Neural crest cell (in vitro differentiated cells): ENCODE measurements at places on chromosomes 4 and X. TPM values are rescaled to one million over a fixed set of nuclear protein-coding genes. Genes with fewer than 3 reads are reported as not detected.
A peak's percentile ranks its signal among the peaks of the same experiment; 100 is the strongest.

Gene GPR119
- not detected in 2 replicates for total RNA-seq

DNA sequence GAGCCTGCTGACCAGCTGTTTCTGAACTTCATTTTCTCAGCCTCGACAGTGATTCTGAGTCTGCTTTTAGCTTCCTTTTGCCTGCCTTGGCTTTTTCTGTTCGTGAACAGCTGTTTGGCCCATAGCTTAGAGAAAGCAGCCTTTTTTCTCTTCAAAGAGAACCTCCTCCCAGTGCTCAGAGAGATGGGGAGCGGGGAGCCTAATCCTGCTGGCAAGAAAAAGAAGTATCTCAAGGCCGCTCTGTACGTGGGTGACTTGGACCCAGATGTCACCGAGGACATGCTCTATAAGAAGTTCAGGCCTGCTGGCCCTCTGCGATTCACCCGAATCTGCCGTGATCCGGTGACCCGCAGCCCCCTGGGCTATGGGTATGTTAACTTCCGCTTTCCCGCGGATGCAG, 756 bp downstream of the PABPC5 start:
- DNase-seq, result no peak
- H3K4me3 ChIP-seq, result peak overlapping the region; percentile 88
- H3K4me1 ChIP-seq, result peaks cover 34% of the 10 kb centered on the region
- no peaks in the 10 kb centered on the region for H3K27me3 ChIP-seq
- H3K27ac ChIP-seq, result peak overlapping the region; percentile 95

Gene LINC00632
- total RNA-seq, result 243 and 314 TPM in 2 replicates

GRCh38 chr4:77790146-77790545, 29.0 kb downstream of the CNOT6L start:
- no peaks in the 10 kb centered on the region for H3K36me3 ChIP-seq
- H3K4me3 ChIP-seq, result no peak overlapping the region
- H3K4me1 ChIP-seq, result peaks cover 4% of the 10 kb centered on the region
- H3K27me3 ChIP-seq, result no peaks in the 10 kb centered on the region

DNA sequence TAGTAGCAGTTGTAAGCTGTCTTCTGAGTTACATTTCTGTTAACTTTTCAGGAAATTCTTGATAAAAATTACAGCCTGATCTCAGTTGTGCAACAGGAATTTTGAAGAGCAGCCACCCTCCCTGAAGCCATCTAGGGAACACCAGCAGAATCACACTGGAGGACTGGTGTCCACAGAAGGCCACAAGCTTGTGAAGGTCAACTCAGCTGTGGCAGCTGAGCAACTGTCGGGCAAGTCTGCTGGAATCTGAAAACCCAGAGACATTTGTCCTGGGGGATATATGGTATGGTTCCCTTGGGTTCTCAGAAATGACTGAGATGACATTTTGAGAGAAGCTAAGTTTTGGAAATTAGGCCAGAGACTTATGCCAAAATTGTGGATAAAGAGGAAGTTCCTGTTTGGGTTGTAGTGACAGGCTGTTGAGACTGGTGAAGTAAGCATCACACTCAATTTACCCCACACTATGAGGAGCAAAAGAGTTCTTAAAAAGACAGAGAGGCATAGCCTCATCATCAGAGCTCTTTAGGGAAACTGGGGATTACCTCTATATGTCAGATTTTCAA, 78.1 kb upstream of the TNIP3 start:
- H3K4me1 ChIP-seq, result no peaks in the 10 kb centered on the region
- H3K27ac ChIP-seq, result no peak overlapping the region
- no peak for DNase-seq
- no peaks in the 10 kb centered on the region for H3K36me3 ChIP-seq

GRCh38 chr4:118004088-118004487, 30.2 kb upstream of the NDST3 start:
- DNase-seq, result no peak
- no peaks in the 10 kb centered on the region for H3K36me3 ChIP-seq
- H3K27ac ChIP-seq, result no peak overlapping the region
- no peaks in the 10 kb centered on the region for H3K27me3 ChIP-seq

Gene TMSB15C
- total RNA-seq, result 18.7 and 23.2 TPM in 2 replicates

DNA sequence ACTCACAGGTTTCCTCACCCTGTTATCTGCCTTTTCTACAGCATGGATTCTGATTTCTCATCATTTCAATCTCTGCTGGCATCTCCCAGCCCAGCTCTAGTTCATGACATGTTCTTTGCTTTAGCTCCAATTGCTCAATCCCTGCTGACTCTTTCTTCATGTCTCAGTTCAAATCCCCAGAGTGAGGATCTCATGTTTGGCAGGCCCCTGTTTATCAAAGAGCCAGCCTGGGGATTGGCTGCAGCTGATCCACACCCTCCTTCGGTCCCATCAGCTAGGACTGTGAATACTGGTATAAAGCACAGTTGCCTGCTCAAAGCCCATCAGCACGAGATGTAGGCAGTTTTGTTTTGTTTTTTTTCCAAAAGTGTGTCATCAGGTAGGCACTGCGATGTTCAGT, 14.4 kb upstream of the CC2D2A start:
- peaks cover 3% of the 10 kb centered on the region for H3K4me1 ChIP-seq
- no peak for DNase-seq
- H3K27me3 ChIP-seq, result peaks cover 3% of the 10 kb centered on the region
- no peak overlapping the region for H3K27ac ChIP-seq
- H3K36me3 ChIP-seq, result no peaks in the 10 kb centered on the region

DNA sequence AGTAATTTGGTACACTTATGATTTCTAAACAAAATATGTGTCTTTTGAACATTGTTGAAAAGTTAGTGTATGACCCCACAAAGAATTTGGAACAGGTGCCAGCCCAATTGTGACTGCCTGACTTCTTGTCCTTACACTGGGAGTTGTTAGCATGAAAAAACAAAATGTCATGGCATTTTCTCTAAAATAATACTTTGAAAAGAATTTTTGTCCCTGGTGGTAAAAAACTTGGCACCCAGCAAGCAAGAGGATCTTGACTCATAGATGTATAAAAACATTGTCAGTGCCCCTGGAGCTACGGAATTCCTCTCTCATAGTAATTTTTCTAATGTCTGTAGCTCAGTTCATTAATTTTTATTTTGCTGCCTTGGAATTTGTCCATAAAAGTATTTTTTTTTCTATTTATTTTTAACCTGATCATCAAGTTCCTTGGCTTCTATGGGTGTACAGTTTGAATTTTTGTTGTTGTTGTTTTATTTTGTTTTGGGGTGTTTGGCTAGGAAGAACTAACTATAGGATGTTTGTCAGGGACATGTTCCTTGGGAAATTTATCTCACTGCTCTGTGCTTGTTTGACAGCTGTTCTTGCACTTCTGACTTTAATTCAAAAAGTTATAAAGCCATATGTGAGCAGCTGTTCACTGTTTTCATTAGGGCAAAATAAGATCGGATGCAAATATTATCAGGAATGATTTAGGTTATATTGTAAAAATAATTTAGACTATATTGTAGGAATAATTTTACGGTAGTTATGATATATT, 95.4 kb upstream of the NUDT6 start:
- H3K4me3 ChIP-seq, result no peak overlapping the region
- no peaks in the 10 kb centered on the region for H3K27me3 ChIP-seq
- DNase-seq, result no peak
- peaks cover 3% of the 10 kb centered on the region for H3K4me1 ChIP-seq
- no peak overlapping the region for H3K27ac ChIP-seq

Gene TMEM156
- total RNA-seq, result not detected in 2 replicates

Gene TEX13A
- total RNA-seq, result not detected in 2 replicates

- no peaks in the 10 kb centered on the region for H3K36me3 ChIP-seq
- no peak overlapping the region for H3K4me3 ChIP-seq
- no peaks in the 10 kb centered on the region for H3K27me3 ChIP-seq
- H3K27ac ChIP-seq, result no peak overlapping the region
- peaks cover 22% of the 10 kb centered on the region for H3K4me1 ChIP-seq
These were observed 514.2 kb upstream of the GALNT7 start for GRCh38 chr4:172654457-172654856.

- no peak overlapping the region for H3K27ac ChIP-seq
- H3K36me3 ChIP-seq, result no peaks in the 10 kb centered on the region
- DNase-seq, result no peak
These were observed 444.7 kb downstream of the IQCM start for GRCh38 chr4:149370785-149371420.

DNA sequence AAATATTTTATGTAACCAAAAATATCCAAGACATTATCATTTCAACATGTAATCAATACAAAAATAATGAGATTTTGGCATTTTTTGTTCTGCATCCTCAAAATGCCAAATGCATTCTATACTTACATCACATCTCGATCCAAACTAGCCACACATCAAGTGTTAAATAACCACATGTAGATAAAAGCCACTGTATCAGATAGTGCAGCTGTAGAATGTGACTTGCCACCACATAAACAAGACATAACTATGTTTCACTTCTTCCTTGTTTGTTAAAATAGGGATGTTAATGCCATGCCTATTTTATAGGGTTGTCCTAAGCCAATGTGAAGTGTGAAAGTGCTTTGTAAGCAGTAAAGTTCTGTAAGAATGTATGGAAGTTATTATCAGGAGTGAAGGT, 20.9 kb downstream of the INTS6L start:
- H3K36me3 ChIP-seq, result peaks cover 5% of the 10 kb centered on the region
- H3K27me3 ChIP-seq, result no peaks in the 10 kb centered on the region
- DNase-seq, result no peak

Gene SERPINA7
- total RNA-seq, result not detected in 2 replicates

Gene HNRNPDL
- total RNA-seq, result 582 and 603 TPM in 2 replicates

Gene CD38
- 0.05 and 0.11 TPM in 2 replicates for total RNA-seq

Gene APLN
- 1.2 and 1.3 TPM in 2 replicates for total RNA-seq

- no peaks in the 10 kb centered on the region for H3K36me3 ChIP-seq
- H3K4me3 ChIP-seq, result peak overlapping the region; percentile 91
- no peak overlapping the region for H3K27ac ChIP-seq
- H3K4me1 ChIP-seq, result peaks cover 42% of the 10 kb centered on the region
- DNase-seq, result no peak
These were observed 3.1 kb downstream of the LEF1 start for GRCh38 chr4:108165586-108165985.

- peak overlapping the region; percentile 81 for H3K4me3 ChIP-seq
- H3K27me3 ChIP-seq, result peaks cover 3% of the 10 kb centered on the region
- H3K4me1 ChIP-seq, result peaks cover 30% of the 10 kb centered on the region
- H3K36me3 ChIP-seq, result no peaks in the 10 kb centered on the region
- peak; percentile 88 for DNase-seq
These were observed 193.0 kb downstream of the GPC3 start for GRCh38 chrX:133792198-133792953.
